ENCODE measurements at places on chromosomes 6 and 20. TPM values are rescaled to one million over a fixed set of nuclear protein-coding genes. Genes with fewer than 3 reads are reported as not detected.

The ECT2L gene
- not detected for total RNA-seq

GRCh38 chr6:43979525-43979924, 147.7 kb downstream of the MRPL14 start:
- peaks cover 33% of the 10 kb centered on the region for H3K27me3 ChIP-seq

The VGLL2 gene
- total RNA-seq, result not detected

- no peak overlapping the region for H3K27ac ChIP-seq
- H3K4me1 ChIP-seq, result no peaks in the 10 kb centered on the region
- no peak for DNase-seq
- no peak overlapping the region for H3K4me3 ChIP-seq
- H3K27me3 ChIP-seq, result peaks cover 4% of the 10 kb centered on the region
Measured at GRCh38 chr6:139981768-139982181, 607.3 kb upstream of the CITED2 start.

- DNase-seq, result no peak
- H3K27me3 ChIP-seq, result no peaks in the 10 kb centered on the region
- H3K4me1 ChIP-seq, result peaks cover 53% of the 10 kb centered on the region
- H3K36me3 ChIP-seq, result no peaks in the 10 kb centered on the region
- H3K4me3 ChIP-seq, result no peak overlapping the region
Measured at GRCh38 chr20:63636752-63637628, 10.1 kb upstream of the GMEB2 start.

DNA sequence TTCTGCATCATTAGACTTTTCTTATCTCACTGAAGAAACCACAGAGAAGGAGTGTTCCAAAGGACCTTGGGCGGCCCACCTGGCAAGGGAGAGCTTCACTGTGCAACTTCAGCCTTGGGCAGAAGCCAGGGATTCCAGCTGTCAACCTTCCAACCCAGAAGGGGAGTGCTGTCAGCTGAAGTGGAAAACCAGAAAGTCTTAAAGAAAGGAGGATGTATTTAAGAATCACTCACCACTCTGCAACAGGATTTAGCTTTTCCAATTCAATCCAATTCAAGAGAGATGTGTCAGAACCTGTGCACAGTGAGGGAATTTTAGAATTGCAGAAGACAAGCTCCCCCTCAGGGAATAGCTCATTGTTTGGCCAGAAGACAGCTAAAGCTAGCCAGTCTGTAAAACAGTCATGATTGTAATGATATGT, 553.7 kb downstream of the CD83 start:
- H3K4me1 ChIP-seq, result peaks cover 22% of the 10 kb centered on the region
- DNase-seq, result no peak
- no peak overlapping the region for H3K27ac ChIP-seq
- no peak overlapping the region for H3K4me3 ChIP-seq
- no peaks in the 10 kb centered on the region for H3K36me3 ChIP-seq
- peaks cover 20% of the 10 kb centered on the region for H3K27me3 ChIP-seq

The GABRR2 gene
- total RNA-seq, result 0.67 TPM

DNA sequence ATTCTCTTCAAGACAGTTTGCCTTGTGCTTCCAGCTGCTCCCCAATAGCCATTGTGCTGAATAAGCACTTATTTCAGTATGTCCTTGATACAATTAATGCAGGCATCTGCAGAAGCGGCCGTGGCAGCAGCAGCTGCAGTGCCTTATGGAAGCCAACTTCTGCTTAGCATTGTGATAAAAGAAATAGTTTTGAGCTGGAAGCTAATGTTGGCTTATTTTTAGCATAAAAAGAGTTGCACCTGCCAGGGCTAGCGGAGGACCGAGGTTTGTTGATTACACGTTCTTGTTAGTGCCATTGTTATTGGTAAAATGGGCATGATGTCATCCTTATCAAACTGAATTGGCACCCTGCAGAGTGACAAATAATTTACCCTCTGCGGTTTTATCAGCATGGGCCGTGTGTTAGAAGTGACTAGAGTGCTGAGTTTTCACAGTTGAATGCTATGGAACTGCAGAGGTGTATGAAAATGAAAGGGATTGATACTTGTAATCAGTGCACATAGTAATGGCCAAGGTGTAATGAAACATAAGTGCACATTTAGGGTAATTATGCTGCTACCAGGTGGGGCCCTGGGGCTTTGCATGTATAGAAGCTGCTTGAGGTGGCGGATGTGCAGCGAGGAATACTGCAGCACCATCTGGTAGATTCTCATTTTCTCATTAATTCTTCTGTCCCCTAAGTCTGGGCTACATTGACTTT, 334.3 kb downstream of the CDKAL1 start:
- peaks cover 1% of the 10 kb centered on the region for H3K36me3 ChIP-seq
- no peaks in the 10 kb centered on the region for H3K4me1 ChIP-seq
- H3K4me3 ChIP-seq, result no peak overlapping the region

DNA sequence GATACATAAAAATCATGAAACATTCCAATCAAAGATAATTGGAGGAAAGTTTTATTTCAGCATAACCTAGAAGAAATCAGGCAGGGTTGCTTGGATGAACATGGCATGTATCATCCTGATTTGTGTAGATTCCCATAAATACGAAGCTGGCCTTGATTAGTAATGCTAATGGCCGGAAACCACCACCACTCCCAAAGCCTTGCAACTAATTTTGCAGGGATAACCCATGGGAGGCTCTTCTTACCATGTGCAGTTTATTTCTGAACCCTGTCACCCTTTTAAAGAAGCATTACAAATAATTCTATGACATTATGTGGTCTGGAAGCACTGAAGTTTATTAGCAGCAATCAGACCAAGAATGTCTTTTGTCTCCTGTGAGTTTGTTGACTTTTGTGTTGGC, 80.8 kb downstream of the AIG1 start:
- no peak overlapping the region for H3K27ac ChIP-seq
- H3K36me3 ChIP-seq, result peaks cover 27% of the 10 kb centered on the region
- H3K27me3 ChIP-seq, result no peaks in the 10 kb centered on the region
- no peak for DNase-seq
- peaks cover 6% of the 10 kb centered on the region for H3K4me1 ChIP-seq

GRCh38 chr20:8156235-8157079, 24.4 kb downstream of the PLCB1 start:
- peak overlapping the region; percentile 43 for H3K27ac ChIP-seq
- peaks cover 6% of the 10 kb centered on the region for H3K36me3 ChIP-seq
- DNase-seq, result no peak

- H3K36me3 ChIP-seq, result peaks cover 6% of the 10 kb centered on the region
- H3K4me3 ChIP-seq, result no peak overlapping the region
- H3K4me1 ChIP-seq, result peaks cover 6% of the 10 kb centered on the region
- no peak for DNase-seq
- H3K27ac ChIP-seq, result no peak overlapping the region
- H3K27me3 ChIP-seq, result no peaks in the 10 kb centered on the region
Measured at GRCh38 chr20:45841407-45842129, 8.0 kb downstream of the SNX21 start.

The WFDC10B gene
- not detected for total RNA-seq

The ANKRD66 gene
- total RNA-seq, result not detected

DNA sequence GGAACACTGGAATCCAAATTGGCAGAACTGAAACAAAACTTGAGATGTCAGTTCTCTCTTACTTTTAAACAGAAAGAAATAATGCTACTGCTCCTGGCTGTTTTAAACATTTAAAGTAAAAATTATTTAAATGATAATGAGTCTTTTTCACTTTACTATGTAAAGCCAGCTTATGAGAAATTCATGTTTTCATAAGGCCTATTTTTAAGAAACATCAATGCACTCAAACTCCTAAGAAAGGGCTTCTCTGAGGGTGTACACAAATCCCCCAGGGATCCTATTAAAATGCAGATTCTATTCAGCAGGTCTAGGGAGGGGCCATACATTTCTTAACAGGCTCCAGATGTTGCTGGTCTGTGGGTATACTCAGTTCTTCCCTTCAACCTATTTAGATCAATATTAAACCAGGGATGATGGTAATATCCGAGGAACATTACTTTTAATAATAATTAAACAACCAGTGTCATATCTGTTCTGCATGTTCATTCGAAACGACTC, 2.3 kb downstream of the FERMT1 start:
- peaks cover 35% of the 10 kb centered on the region for H3K27me3 ChIP-seq
- H3K4me1 ChIP-seq, result peaks cover 3% of the 10 kb centered on the region
- no peaks in the 10 kb centered on the region for H3K36me3 ChIP-seq
- no peak overlapping the region for H3K4me3 ChIP-seq
- no peak for DNase-seq
- H3K27ac ChIP-seq, result no peak overlapping the region

- no peak overlapping the region for H3K27ac ChIP-seq
- no peak for DNase-seq
- no peak overlapping the region for H3K4me3 ChIP-seq
- H3K36me3 ChIP-seq, result no peaks in the 10 kb centered on the region
Measured at GRCh38 chr6:134455319-134455718, 137.4 kb upstream of the SGK1 start.

- H3K36me3 ChIP-seq, result peaks cover 2% of the 10 kb centered on the region
- peaks cover 8% of the 10 kb centered on the region for H3K4me1 ChIP-seq
- H3K27ac ChIP-seq, result no peak overlapping the region
- H3K4me3 ChIP-seq, result no peak overlapping the region
- no peak for DNase-seq
Measured at GRCh38 chr6:148818939-148819575, 72.2 kb downstream of the UST start.

The RNF39 gene
- not detected for total RNA-seq

The RSPH9 gene
- total RNA-seq, result not detected

The HLA-DRB5 gene
- 2.9 TPM for total RNA-seq

The AFG1L gene
- 3.9 TPM for total RNA-seq

The FAM217A gene
- not detected for total RNA-seq

DNA sequence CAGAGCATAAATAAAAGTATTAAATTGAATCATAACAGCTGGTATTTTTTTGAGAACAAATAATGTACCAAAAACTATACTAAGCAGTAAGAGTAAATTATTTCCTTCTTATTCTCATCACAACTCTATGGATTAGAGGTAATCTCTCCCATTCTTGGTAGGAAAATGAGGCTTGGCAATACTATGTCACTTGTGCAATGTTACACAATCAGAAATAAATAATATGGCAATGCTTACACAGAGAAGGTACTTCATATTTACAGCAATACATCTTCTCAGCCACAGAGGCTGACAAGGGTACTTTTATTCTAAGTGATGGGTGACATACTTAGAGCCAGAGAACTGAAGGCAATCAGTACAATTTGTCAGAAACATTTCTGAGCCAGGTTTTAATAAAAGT, 3.9 kb downstream of the DST start:
- DNase-seq, result no peak
- H3K4me3 ChIP-seq, result no peak overlapping the region
- no peaks in the 10 kb centered on the region for H3K4me1 ChIP-seq
- H3K27ac ChIP-seq, result no peak overlapping the region

Measured in activated CD8-positive, alpha-beta memory T cell treated with anti-CD3 and anti-CD28 coated beads, Interleukin-2, amount 10 ng/mL, durations not matched to agents 7 days and 5 days (primary cell).